NCI-H1436 (cell line): ENCODE measurements at places on chromosomes 2 and 18.

DNA sequence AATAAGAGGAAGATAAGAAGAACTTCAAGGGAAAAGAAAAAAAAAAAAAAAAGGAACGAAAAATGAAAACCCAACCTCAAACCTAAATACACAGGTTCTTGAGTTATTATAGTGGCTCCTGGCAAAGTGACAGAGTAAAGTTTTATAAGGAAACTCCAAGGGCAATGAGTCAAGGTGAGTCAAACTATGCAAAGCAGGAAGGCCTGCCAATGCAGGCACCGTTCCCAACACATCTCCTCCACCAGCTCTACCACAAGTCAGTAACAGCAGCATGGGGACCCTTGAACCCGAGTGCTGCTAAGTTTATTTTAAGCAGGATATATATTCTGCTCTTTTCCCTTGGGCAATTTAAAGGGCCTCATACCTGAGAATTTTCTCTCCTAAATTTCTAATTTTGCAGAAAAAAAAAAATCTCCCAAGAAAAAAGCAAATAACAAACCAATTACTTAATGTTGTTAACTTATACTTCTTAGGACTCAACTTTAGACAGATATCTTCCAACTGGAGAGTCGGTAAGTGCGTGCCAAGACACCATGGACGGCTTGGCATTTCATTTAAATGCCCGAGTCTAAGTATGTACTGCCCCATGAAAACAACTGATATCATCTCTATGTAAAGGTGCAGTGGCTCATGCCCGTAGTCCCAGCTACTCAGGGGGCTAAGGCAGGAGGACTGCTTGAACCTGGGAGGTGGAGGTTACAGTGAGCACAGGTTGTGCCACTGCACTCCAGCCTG is 75.7 kb upstream of the TFCP2L1 start:
- DNase-seq = no peak

DNA sequence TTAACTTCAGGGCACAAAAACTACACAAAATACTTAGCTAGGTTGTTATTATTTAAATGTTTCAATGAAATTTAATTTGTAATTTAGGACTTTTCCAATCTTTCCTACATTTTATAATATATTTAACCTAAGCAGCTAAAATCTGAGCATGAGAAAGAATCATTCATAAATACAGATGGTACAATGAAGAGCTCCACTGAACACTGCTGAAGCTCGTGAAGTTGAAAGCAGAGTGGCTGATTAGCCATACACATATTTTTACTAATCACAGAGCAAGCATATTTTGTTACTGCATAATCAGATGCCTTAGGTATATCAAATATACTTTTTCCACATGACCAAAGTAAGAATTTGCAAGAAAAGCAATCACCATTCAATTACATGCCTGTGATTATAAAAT is 184.9 kb upstream of the ETAA1 start:
- no peak for DNase-seq

DNA sequence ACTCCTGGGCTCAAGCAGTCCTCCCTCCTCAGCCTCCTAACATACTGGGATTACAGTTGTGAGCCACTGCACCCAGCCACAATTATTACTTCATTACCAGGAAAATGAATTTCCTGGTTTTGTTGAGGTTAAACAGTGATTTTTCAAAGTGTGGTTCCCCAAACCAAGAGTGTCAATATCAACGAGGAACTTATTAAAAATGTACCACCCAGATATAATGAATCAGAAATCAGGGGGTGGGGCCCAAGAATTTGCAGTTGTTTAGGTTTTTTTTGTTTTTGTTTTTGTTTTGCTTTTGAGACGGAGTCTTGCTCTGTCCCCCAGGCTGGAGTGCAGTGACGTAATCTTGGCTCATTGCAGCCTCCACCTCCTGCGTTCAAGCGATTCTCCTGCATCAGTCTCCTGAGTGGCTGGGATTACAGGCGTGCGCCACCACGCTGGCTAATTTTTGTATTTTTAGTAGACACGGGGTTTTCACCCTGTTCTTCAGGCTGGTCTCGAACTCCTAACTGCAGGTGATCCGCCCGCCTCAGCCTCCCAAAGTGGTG is 94.1 kb downstream of the WDSUB1 start:
- no peak for DNase-seq

GRCh38 chr18:65606551-65607130 is 144.2 kb upstream of the CDH7 start:
- DNase-seq = no peak

GRCh38 chr2:210722092-210722491 is 165.7 kb downstream of the CPS1 start:
- DNase-seq = no peak

GRCh38 chr18:73879766-73880165 is 267.9 kb downstream of the FBXO15 start:
- DNase-seq = no peak

DNA sequence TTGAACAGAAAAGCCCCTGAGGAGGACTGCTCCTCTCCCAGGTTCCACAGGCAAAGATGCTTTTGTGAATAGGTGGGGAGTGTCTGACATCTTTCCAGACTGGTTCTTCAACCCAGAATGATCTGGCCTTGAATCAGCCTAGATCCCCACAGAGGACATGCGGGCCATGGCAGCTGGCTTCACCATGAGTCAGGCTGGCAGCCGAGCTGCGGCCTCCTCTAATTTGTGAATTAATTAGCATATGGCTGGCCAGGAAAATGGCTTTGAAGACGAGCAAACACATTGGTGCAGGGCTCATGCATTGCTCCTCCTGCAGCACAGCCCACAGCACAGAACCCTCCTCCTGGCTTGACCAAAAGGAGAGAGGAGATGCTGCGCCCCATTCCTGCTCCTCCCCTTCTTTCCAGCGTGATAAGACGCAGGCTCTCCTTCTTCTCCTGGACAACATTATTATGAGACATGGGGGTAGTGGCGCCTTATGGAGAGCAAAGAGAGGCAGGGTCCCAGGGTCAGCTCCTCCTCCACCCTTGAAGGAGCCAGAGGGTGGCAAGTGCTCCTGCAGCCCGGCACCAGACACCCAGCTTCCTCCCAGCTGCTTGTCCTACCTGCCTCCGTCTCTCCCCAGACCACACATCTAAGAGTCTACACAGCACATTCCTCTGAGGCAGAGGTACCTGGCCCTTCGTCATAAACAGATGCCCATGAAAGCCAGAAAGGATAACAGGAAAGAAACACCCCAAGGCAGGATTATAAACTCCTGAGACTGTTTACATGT is 66.7 kb downstream of the EDAR start:
- no peak for DNase-seq

- DNase-seq = no peak
These were observed 165.2 kb downstream of the TDRD15 start for GRCh38 chr2:21288739-21289520.

DNA sequence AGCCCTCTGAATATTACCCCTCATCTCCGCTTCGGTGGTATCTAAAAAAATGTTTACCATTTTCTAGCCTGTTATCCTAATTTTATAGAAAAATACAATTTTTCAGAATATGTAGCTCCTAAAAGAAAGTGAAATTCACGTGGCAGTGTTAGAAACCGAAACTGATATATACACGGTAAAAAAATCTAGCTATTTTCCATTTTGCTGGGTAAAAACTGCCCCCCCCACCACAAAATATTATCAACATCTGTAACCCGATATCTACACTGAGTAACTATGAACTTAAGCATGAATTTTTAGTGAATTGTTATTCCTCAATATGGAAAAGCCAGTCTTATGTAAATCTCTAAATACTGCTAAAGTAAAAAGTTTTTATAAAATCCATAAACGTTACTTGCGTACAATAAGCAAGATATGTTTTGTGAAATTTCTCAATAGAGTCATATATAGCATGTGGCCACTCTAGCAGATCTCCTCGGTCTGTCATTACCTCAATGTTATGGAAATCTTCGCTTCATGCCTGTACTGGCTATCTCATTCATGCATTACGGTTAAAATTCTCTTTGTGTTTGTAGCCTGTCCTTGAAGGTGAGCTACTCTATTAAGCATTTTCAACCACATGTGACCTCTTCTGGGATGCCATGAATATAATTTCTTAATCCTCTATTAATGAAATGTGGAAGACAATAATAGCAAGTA is 524.2 kb downstream of the TRIB2 start:
- DNase-seq = no peak

- no peak for DNase-seq
These were observed 85.4 kb upstream of the MYO3B start for GRCh38 chr2:170092436-170093060.

DNA sequence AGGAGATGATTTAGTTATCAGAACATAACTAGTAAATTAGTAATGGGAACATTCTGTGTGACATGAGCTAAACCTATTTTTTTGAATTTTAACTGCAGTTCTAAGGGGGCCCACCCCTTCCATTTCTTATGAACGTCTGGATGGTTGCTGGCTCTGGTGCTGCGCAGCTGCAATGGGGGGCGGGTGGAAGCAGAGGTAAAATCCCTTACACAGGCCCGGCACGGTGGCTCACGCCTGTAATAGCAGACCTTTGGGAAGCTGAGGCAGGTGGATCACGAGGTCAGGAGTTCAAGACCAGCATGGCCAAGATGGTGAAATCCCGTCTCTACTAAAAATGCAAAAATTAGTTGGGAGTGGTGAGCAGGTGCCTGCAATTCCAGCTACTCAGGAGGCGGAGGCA is 151.5 kb downstream of the GALR1 start:
- DNase-seq = no peak

DNA sequence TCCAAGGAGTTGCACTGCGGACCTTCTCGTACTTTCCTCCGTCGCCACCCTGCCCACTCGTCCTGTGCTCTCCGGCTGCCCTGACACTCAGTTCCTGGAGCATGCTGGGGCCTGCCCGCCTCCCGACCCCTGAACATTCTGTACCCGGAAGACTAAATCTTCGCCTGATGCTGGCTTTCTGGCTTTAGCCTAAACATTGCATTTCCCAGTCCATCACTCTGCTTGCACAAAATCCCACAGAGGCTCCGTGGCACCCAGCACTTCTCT is 550 bp upstream of the SFXN5 start:
- DNase-seq = no peak

DNA sequence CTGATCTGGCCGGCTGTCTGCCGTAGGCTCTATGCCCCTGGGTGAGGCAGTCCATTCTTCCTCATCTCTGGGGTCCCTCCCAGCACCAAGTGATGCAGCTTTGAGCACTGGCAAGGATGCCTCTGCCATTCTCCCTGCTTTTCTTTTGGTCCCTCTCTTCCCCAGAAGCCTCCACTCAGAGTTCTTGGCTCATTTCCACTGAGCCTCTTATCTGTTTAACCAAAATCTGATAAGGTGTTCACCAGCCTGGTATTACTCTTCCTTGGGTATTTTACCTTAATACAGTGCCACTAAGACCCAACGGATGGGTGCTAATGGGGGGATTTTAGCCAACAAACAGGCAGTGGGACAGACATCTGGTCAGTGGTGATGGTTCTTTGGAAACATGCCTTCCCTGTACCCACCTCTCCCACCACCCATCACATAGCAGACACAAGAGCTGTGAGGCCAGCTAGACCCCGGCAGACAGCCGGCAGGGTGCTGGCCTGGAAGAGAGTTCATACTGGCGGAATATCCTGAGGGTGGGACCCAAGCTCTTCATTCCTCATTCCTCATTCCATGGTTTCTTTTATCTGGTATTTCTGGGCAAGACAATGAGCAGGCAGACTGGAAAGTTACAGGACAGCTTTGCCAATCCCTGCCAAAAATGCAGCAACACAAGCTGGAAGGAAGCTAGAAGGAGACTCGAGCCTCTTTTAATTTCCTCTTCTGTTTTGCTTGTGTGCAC is 34.6 kb downstream of the ZBTB7C start:
- no peak for DNase-seq

DNA sequence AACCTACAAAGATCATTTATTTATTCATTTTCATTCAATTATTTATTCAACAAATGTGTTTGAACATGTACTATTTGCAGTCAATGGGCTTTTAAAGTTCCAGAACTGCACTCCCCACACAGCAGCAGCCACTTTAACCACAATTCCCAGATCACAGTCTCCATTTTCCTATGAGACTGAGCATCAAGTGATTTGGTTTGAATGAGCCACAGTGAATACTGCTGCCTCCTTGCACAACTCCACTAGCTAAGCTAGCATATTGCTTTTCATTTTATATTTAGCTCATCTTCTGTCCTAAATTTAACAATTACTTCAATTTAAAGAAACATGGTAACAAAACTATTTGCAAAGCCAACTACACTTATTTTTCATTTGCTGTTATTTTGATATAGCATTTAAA is 353.4 kb upstream of the VRK2 start:
- DNase-seq = no peak

DNA sequence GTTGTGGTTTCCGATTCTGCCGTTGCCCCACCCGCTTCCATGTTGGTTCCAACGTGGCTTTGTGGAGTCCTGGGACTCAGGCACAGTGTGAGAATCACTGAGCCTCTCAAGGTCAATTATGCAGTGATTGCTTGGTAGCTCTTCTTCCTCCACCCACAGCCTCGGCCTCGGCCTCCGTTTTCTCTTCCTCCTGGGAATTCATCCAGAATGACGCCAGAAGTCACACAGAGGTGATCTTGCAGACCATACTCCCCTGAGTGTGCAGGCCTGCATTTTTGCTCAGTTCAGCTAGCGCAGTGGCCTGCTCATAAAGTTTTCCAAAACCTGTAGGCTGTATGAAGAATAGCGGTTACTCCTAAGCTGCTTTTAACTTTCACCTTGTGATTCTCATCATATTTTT is 273.3 kb downstream of the GBX2 start:
- no peak for DNase-seq

DNA sequence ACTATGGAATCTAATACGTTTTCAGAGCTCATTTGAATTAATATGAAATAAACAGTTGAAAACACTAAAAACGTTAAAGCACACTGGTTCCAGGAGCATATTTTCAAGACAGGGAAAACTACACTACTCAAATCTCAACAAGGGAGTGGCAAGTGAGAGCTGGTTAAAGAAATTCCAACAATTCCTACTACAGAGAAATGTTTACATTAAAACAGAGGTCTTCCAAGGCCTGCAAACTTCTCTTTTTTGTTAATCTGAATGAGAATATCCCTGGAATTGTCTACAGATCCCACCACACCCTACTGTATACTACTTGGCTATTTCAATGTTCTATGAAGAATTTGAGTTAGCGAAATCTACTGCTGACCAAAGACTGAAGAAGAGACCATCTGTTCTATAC is 231.5 kb downstream of the ZEB2 start:
- DNase-seq = no peak

DNA sequence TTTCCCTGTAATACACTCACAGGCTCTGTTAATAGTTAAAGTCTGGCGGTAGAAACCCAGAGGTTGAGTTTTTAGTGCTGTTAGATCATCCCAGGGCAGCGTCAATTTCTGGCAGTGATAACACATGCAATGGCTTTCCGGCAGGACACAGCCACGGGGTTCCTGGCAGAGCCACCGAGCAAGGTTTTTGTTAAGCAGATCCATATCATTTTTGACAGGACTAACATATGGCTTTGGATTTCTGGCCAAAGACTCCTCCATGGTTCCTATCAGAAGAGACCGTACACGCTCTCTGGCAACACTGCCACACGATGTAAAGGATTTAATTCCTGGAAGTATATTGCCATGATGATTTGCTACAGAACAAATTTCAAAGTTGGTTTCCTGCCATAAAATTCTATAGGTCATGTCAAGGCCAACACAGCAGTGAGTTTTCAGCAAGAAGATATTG is 854.3 kb downstream of the LRRTM4 start:
- DNase-seq = no peak
